CD4-positive, alpha-beta T cell treated with Interleukin-6 at 100 ng/mL for 8 hours (primary cell): ENCODE measurements at places on chromosomes 1 and 21.

DNA sequence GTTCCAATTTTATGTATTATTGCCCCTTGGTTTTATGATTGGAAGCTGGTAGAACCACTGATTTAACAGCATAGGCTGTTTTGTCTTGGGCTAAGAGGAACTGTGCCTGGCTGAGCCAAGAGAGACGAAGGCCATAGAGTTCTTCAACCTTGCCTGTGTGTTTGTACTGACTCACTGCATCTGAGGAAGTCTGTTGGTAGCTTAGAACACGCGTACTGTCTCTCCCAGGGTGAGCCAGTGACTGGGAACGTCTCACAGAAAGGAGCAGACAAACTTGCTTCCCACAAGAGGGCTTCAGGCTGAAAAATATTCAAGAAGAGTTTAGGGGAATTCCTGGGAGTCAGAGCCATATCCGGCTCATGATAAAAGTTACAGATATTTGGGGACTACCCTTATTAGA, 14.9 kb downstream of the TMEM51 start:
- no peak for DNase-seq

- DNase-seq = peak; percentile 11
Measured at GRCh38 chr1:112840631-112841624, 115.1 kb downstream of the SLC16A1 start.

DNA sequence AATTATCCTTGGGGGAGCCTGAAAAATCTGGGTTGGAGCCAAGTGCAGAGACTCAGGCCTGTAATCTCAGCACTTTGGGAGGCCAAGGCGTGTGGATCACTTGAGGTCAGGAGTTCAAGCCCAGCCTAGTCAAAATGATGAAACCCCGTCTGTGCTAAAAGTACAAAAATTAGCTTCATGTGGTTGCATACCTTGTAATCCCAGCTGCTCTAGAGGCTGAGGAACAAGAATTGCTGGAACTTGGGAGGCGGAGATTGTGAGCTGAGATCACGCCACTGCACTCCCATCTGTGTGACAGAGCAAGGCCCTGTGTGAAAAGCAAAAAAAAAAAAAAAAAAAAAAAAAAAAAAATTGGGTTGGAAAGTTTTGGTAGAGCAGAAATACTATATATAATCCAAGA, 1563.6 kb upstream of the PRMT6 start:
- no peak for DNase-seq

GRCh38 chr21:38958940-38959691, 153.4 kb downstream of the ETS2 start:
- DNase-seq = no peak

DNA sequence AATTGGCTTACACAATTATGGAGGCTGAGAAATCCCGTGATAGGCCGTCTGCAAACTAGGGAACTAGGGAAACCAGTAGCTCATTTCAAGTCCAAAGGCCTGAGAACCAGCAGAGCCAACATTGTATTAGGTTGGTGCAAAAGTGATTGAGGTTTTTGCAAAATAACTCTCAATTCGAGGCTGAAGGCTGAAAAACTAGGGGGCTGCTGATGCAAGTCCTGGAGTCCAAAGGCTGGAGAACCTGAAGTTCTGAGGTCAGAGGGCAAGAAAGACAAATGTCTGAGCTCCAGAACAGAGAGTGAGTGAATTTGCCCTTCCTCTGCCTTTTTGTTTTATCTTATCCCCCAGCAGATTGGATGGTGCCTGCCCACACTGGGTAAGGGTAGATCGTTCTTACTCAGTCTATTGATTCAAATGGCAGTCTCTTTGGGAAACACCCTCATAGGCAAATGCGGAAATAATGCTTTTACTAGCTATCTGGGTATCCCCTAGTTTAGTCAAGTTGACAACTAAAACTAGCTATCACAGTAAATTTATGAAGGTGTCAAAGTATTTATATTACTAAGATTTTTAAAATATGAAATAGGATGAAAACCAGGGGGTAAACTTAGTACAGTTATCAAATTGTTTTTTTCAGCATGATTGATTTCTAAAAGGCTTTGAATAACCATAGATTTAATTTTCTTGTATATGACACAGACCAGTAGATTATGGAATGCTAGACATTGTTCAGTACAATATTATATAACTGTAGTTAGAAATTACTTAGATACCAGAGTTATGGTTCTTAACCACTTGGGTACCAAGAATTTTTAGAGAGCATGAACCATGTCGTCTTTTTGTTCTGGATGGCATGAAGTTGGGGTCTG, 15.4 kb downstream of the RABGAP1L start:
- no peak for DNase-seq

DNA sequence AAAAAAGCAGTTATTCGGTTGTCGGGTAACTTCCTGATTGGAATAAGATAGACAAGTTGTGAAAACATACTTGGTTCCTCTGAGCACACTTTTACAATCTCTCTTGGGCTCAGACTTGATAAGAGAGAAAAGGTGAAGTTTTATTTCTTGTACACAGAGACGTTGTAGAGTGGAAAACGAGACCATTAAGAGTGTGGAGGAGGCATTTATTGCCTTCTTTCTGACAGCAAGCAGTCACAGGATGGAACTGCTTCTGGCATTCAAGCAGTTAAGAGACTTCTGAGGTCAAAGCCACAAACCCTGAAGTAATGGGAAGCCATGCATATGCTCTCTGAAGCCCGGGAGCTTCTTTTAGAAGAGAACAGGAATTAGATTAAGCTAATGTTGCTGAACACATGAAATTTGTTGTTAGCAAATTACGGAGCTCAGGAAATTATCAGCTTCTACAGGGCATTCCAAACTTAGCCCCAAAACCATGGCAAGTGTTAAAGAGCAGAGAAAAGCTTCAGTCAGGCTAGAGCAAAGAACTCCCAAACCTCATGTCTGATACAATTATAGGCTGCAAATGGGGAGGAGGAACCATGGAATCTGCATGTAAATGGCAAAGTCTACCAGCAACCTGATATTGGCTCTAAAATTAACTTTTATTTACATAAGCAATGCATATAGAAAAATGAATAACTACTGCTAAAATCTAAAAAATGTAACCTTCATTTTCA, 26.0 kb downstream of the S1PR1 start:
- DNase-seq = peak; percentile 58
